CD8-positive, alpha-beta memory T cell (primary cell): ENCODE measurements at places on chromosomes 3 and 15.

GRCh38 chr3:63351159-63352007 lies 73.3 kb downstream of the SYNPR start:
- no peaks in the 10 kb centered on the region for H3K27me3 ChIP-seq
- H3K4me3 ChIP-seq: no peak overlapping the region
- DNase-seq: no peak
- H3K4me1 ChIP-seq: no peaks in the 10 kb centered on the region
- no peaks in the 10 kb centered on the region for H3K36me3 ChIP-seq

DNA sequence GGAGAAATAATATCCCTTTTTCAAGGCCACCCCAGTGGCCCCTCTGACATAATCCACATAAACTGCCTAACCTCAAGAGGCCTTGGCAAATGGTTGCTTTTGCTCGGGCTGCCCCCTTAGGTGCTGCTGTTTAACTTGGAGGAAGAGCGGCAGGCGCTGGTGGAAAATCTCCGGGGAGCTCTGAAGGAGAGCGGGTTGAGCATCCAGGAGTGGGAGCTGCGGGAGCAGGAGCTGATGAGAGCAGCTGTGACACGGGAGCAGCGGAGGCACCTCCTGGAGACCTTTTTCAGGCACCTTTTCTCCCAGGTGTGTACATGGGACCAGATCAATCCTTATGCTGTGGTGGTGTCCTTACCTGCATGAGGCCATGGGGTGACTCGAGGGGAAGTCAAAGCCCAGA lies 15.0 kb downstream of the DUOX1 start:
- no peaks in the 10 kb centered on the region for H3K36me3 ChIP-seq
- H3K27ac ChIP-seq: no peak overlapping the region
- no peak for DNase-seq
- no peak overlapping the region for H3K4me3 ChIP-seq
- no peaks in the 10 kb centered on the region for H3K4me1 ChIP-seq

- peaks cover 13% of the 10 kb centered on the region for H3K4me1 ChIP-seq
- DNase-seq: no peak
Measured at GRCh38 chr15:25830844-25831451, 32.2 kb downstream of the ATP10A start.

DNA sequence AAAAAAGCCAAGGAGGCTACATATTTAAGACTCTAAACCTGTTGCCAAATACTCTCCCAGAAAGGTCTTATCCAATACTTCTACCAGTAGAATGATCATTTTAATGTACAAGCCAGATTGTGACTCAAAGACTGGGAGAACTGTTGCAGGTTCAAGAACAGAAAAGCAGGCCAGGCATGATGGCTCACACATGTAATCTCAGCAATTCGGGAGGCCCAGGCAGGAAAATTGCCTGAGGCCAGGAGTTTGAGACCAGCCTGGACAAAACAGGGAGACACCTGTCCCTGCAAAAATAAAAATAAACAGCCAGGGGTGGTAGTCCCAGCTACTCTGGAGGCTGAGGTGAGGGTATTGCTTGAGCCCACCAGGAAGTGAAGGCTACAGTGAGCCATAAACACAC lies 17.8 kb upstream of the THUMPD3 start:
- no peak overlapping the region for H3K27ac ChIP-seq
- no peak overlapping the region for H3K4me3 ChIP-seq
- H3K36me3 ChIP-seq: no peaks in the 10 kb centered on the region
- DNase-seq: no peak

DNA sequence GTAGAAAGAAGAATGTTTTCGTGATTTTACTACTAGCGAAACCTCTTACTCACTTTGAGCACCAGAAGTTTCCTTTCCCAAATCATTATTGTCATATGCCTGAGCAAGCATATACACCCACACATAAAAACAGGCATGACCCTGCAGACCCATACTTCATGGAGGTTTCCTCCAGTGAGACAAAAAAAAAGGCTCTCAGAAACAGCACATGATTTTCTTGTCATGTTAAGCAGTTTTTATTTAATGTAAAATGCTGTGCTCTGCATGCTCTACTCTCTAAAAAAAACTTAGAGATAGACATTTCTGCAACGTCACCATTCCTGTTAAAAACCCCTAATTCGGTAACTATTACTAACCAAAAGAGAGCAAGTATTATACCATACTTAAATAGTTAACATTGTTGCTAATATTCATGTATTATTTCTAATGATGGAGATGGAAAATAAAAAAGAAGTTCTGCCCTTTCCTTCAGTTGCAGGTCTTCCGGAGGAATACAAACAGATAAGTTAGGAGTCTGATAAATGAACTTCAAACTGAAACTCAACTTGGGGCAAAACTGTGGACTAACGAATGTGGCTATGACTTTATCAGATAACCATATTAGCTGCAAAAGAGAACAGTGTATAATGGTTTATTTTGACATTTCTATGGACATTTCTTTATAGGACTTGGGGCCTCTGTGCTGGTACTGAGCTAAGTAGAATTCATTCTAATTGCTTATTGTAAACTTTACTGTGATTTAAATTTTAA lies 15.9 kb downstream of the CD200R1 start:
- peaks cover 13% of the 10 kb centered on the region for H3K4me1 ChIP-seq
- no peak overlapping the region for H3K4me3 ChIP-seq
- H3K27ac ChIP-seq: no peak overlapping the region
- DNase-seq: no peak
- H3K27me3 ChIP-seq: no peaks in the 10 kb centered on the region

DNA sequence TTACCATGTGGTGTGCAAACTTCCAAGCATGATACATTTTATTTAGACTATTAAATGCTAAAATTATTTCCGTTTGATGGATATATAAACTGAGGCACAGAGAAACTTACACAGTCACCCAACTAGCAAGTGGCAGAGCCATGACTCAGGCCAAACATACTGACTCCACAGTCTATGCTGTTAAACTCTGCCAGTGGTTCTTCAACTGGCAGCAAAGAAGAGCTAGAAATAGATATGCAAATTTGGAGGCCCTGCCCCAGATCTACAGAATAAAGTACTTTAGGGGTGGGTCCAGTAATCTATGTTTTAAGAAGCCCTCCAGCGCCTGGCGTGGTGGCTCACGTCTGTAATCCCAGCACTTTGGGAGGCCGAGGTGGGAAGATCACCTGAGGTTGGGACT lies 400.0 kb downstream of the FOXP1 start:
- H3K36me3 ChIP-seq: no peaks in the 10 kb centered on the region
- no peaks in the 10 kb centered on the region for H3K4me1 ChIP-seq
- DNase-seq: no peak
- H3K27me3 ChIP-seq: no peaks in the 10 kb centered on the region
- H3K27ac ChIP-seq: no peak overlapping the region

DNA sequence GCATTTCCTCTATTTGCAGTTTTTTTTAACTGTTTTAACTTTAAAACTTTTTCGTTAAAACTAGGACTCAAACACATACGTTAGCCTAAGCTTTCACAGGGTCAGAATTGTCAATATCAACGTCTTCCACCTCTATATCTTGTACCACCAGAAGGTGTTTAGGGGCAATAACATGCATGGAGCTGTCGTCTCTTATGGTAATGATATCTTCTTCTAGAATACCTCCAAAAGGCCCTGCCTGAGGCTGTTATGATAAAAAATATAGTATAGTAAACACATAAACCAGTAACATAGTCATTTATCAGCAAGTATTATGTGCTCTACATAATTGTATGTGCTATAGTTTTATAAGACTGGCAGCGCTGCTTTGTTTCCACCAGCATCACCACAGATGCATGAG lies 76.3 kb upstream of the MLF1 start:
- no peak for DNase-seq
- H3K27ac ChIP-seq: no peak overlapping the region
- no peaks in the 10 kb centered on the region for H3K36me3 ChIP-seq
- H3K4me3 ChIP-seq: no peak overlapping the region

DNA sequence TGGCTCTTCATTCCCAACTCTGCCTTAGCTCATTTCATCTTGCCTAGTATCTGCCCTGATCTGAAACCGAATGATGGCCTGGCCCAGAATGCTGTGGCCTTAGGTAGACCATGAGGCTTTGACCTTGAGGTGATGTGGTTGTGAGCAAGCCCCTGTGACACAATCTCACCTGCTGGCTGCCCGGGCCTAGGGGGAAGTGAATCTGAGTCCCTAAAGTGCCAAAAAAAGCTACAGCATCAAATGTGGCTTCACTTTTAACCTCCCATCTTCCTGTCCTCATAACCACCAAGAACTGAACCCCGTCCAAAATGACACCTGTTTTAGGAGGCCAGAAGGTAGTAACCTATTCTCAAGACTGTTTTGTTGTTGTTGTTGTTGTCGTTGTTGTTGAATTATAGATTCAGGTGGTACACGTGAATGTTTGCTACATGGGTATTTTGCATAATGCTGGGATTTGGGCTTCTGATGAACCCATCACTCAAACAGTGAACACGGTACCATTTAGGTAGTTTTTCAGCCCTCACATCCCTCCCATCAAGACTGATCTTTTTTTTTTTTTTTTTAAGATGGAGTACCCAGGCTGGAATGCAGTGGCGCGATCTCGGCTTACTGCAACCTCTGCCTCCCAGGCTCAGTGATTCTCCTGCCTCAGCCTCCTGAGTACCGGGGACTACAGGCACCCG lies 54.6 kb downstream of the MCCC1 start:
- no peaks in the 10 kb centered on the region for H3K4me1 ChIP-seq
- no peak for DNase-seq
- no peak overlapping the region for H3K27ac ChIP-seq
- no peaks in the 10 kb centered on the region for H3K36me3 ChIP-seq
- no peaks in the 10 kb centered on the region for H3K27me3 ChIP-seq
- no peak overlapping the region for H3K4me3 ChIP-seq

DNA sequence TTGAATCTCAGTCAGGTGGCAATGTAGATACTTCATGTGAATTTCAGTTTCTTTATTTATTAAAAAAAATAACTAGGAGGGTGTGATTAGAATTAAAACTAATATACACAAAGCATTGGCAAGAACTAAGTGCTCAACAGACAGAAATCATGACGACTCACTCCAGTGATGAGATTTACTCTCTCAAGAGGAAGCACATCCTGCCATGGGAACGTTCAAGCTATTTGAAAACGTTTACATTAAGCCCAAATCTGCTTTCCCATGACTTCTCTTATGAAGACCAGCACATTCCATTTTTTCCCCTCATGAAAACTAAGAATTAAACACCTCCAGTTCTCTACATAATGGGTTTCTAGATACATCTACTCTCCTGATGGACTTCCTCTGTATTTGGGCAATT lies 8.5 kb downstream of the WDR53 start:
- H3K4me3 ChIP-seq: no peak overlapping the region
- no peak for DNase-seq
- H3K27ac ChIP-seq: no peak overlapping the region
- H3K4me1 ChIP-seq: peaks cover 13% of the 10 kb centered on the region
- no peaks in the 10 kb centered on the region for H3K27me3 ChIP-seq

DNA sequence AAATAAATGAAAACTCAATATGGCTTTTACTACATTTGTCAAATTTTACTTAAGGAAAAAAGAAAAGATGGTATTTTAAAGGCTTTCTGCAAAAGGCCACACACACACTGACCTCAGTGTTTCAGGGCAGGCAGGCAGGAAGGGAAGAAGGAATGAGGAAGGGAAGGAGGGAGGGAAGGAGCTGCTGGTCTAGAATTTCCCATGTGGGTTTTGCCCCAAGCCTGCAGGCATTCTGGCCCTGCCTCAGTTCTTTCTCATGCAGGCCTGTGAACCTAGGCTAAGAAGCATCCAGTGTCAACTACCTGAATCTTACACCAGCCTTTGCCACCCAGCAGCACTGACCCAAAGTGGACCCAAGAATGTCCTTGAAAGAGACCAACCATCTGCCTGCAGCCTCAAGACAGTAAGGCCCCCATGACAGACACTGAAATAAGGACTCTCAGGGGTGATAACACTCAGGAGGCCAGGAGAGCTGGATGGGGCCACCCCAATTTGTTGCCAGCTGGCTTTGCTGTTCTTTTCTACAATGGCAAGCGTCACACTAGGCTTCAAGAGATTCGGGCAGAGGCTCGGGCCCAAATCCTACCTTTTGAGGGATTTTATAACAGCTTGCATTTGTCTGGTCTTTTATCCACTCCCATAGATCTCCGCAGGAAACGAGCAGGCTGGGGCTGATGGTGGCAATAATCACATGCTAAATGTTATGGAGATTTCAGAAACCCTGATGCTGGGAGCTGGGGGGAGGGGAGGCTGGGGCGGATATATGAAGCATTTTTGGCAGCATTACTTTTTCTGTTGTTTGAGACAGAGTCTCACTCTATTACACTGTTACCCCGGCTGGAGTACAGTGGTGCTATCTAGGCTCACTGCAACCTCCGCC lies 51.4 kb downstream of the XXYLT1 start:
- no peak overlapping the region for H3K27ac ChIP-seq
- no peak for DNase-seq
- no peak overlapping the region for H3K4me3 ChIP-seq
- no peaks in the 10 kb centered on the region for H3K36me3 ChIP-seq
- H3K4me1 ChIP-seq: no peaks in the 10 kb centered on the region
- H3K27me3 ChIP-seq: no peaks in the 10 kb centered on the region

GRCh38 chr3:4310971-4311370 lies 7.8 kb downstream of the SETMAR start:
- H3K27ac ChIP-seq: no peak overlapping the region
- H3K4me1 ChIP-seq: no peaks in the 10 kb centered on the region
- DNase-seq: no peak
- no peaks in the 10 kb centered on the region for H3K36me3 ChIP-seq
- no peaks in the 10 kb centered on the region for H3K27me3 ChIP-seq

GRCh38 chr3:36282766-36283165 lies 97.5 kb upstream of the STAC start:
- no peaks in the 10 kb centered on the region for H3K4me1 ChIP-seq
- H3K4me3 ChIP-seq: no peak overlapping the region
- no peaks in the 10 kb centered on the region for H3K36me3 ChIP-seq

- no peaks in the 10 kb centered on the region for H3K36me3 ChIP-seq
- no peaks in the 10 kb centered on the region for H3K27me3 ChIP-seq
- H3K27ac ChIP-seq: no peak overlapping the region
Measured at GRCh38 chr3:176568189-176568588, 629.1 kb downstream of the TBL1XR1 start.

GRCh38 chr3:186831798-186832197 lies 10.7 kb upstream of the ADIPOQ start:
- peaks cover 10% of the 10 kb centered on the region for H3K4me1 ChIP-seq
- H3K27me3 ChIP-seq: peaks cover 24% of the 10 kb centered on the region
- no peaks in the 10 kb centered on the region for H3K36me3 ChIP-seq
- no peak for DNase-seq
- H3K27ac ChIP-seq: no peak overlapping the region

- no peak for DNase-seq
- no peaks in the 10 kb centered on the region for H3K4me1 ChIP-seq
- H3K27ac ChIP-seq: no peak overlapping the region
- no peak overlapping the region for H3K4me3 ChIP-seq
Measured at GRCh38 chr3:10408680-10409079, 87.8 kb upstream of the SEC13 start.

DNA sequence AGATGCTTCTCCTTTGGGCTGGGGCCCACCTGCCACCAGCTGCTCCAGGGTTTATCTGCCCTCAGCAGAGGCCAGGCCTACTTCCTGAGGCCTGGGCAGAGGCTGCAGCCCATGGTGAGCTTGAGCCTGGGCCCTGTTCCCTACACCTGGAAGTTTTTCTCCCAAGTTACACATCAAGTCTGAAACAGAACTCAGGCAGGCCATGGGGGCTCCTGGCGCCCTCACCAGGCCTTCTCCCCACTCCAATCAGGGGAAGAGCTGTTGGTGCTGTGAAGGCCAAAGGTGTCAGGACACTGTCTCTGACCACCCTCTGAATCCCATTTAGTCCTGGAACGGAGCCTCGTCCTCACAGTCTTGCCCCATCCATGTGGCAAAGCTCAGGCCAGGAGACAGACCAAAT lies 7.3 kb downstream of the VWA5B2 start:
- H3K36me3 ChIP-seq: no peaks in the 10 kb centered on the region
- no peaks in the 10 kb centered on the region for H3K4me1 ChIP-seq

- H3K27me3 ChIP-seq: no peaks in the 10 kb centered on the region
- no peaks in the 10 kb centered on the region for H3K4me1 ChIP-seq
- DNase-seq: no peak
- no peak overlapping the region for H3K4me3 ChIP-seq
- H3K36me3 ChIP-seq: no peaks in the 10 kb centered on the region
- H3K27ac ChIP-seq: no peak overlapping the region
Measured at GRCh38 chr15:90432253-90432652, 44.2 kb downstream of the IQGAP1 start.
